ENCODE measurements at places on chromosomes 6 and 20.

DNA sequence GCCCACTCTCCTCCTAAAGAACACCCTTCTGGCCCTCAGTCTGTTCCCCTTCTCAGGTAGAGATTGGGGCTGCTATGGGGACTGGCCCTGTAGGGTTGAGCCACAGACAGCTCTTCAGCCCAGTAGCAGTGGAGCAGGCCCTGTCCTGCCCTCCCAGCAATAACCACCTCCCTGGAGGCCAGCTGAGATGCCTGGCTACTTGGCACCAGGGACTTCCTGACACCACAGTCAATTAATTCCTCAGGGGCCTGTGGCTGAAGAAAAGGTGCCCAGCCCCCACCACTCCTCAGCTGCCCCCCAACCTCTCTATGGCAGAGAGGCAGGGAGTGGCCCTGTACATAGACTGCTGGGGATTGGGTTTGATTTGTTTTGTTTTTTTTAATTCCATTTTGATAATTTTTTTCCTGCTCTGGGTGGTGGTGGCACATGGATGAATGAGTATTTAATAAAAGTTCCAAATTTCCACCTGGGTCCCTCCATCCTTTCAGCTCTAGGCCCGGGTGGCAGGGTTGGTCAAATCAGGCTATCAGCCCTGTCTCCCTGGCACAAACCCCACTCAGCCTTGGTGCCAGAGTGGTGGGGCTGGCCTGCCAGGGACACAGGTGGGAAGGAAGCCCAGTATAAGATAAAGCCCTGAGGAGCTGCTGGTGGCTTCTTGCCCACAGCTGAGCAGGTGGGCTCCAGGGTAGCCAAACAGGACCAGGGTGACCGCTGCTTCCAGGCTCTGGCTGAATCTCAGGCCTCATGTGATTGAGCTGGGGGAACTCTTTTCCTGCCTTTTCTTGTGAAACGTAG lies 1.9 kb upstream of the DEF6 start:
- DNase-seq, result no peak

DNA sequence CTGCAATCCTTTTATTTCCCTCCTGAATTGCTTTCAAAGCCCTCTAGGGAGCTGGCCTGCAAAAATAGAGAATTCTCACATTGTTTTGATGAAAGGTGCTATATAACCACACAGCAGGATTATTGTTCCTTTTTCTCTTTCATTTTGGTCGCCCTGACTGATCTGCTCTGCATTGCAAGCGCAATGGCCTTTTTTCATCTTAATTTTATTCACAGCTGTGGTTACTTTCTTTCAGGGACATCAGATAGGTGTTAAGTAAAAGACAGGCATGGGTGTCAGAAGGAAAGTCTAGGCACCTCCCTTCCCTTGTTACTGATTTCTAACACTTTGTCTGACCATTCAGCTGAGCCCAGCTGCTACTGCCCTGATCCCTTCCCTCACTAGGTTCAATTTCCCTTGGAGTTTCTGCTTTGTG lies 850.5 kb upstream of the MAP3K7 start:
- no peak for DNase-seq

DNA sequence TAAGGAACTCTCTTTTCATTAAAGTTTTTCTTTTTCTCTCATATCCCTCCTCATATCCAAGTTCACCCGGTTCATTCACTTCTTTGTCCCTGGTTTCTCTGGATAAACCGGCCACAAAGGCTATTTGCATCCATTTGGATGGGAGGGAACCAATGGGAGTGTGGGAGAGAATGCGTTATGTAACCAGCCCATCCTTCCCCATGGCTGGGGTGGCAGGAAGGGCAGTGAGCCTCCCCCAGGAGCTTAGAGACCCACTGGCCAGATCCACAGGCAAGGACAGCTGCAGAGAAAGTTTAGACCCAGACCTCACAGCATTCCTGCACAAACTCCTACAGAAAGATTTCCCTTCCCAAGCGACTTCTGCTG lies 10.7 kb downstream of the CASS4 start:
- DNase-seq, result no peak

DNA sequence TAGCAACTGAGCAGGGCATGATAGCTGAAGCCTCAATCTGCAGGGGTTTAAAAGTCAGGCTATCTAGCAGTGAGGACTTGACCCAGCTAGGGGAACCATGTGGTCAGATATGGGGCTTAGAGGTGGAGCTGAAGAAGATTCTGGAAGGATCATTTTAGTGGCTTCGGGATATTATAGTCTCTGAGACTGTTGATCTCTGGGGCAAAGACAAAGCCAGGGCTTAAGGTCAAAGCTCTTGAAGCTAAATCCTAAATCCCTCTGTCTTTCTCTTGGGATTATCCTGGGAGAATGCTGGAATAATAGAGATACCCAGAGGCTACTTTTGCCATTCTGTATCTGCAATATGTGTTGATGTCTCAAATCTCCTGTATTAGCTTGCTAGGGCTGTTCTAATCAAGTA lies 132.2 kb downstream of the DHX35 start:
- no peak for DNase-seq

DNA sequence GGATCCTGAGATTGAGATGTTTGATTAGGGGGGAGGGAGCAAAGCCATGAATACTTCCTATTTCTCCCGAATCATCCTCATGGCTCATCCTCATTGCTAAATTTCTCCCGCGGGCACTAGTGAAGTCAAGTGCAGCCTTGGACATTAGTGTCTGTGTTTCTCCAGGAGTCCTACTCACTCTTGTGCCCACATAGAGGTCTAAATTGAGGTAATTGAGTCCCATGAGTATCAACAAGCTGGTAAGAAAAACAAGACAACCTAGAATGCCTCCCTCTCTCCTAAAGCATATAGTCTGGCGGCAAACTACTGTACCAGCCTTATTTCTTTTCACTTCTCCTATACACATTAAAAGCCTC lies 420 bp downstream of the CENPQ start:
- DNase-seq, result no peak

DNA sequence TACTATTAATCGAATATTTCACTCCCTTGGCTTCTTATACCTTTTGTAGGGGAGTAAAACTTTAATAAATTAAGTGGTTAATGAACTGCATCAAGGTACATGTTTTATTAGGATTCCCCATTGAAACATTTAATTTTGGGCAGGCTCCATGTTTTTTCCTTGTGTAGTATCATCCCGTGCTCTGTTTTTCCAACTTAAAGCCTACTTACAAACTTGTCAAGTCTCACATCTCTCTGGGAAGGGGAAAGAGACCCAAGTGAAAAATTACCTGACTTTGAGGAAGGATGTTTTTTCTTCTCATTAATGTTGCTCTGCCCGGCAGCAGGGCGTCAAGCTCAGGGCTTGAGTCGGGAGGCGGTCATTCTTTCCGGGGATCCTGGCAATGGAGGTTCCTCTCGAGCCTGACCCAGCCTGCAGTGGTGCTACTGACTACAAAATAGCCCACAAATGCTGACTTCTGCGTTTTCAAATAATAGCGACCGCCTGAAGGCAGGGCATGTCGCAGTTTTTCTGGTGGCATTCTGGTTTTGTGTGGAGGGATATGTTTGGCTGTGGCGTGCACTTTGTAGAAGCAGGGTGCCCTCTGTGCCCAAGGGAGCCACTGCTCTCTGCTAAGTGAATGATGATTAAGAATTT lies 2.4 kb downstream of the DSP start:
- no peak for DNase-seq

DNA sequence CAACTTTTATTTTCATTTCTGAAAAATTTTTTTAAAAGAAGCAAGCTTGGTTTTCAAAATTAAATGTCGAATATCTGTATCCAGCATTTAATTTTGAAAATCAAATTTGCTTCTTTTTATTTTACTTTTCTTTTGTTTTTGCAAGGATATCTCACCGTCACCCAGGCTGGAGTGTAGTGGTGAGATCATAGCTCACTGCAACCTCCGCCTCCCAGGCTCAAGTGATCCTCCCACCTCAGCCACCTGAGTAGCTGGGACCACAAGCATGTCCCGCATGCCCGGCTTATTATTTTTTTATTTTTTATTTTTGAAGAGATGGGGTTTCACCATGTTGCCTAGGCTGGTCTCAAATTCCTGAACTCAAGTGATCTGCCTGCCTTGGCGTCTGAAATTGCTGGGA lies 17.0 kb upstream of the EPB41L2 start:
- no peak for DNase-seq

Measured in fibroblast of mammary gland (primary cell).